ENCODE measurements at places on chromosomes 3 and 15.

DNA sequence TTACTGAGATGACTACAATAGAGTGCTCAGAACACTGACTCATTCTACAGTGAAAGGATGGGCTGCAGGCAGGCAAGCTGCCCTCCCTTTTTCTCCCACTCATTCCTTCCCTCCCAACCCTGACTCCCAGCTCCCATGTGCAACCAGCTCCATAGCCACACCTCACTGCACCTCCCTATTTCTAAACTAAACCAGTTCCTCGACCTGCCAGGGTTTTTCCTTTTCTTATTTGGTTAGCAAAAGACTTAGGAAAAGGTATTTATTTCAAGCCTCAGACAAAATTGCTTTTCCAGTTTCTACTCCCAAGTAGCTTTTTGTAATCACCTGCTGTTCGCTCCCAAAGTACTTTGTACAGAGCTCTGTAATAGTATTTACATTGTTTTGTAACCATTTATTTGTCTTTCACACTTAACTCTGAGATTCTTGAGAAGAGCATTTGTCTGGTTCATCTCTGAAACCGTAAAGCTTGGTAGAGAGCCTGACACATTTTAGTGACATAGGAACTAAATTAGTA, 2.2 kb downstream of the AADAC start:
- DNase-seq = no peak

- no peak for DNase-seq
Measured at GRCh38 chr3:31532587-31533168, at the start of gene STT3B. Gene STT3B (plus strand): TSS chr3:31532925. CDS start chr3:31532999, 74 bp downstream.

- no peak for DNase-seq
Measured at GRCh38 chr3:40911928-40912327, 287.4 kb upstream of the CTNNB1 start.

- no peak for DNase-seq
Measured at GRCh38 chr3:16849229-16849628, 35.5 kb upstream of the PLCL2 start.

- no peak for DNase-seq
Measured at GRCh38 chr15:29262738-29263137, 6.9 kb downstream of the NSMCE3 start.

- no peak for DNase-seq
Measured at GRCh38 chr3:179544981-179545645, 17.6 kb upstream of the ACTL6A start.

- no peak for DNase-seq
Measured at GRCh38 chr3:64816355-64816754, 128.6 kb upstream of the ADAMTS9 start.

DNA sequence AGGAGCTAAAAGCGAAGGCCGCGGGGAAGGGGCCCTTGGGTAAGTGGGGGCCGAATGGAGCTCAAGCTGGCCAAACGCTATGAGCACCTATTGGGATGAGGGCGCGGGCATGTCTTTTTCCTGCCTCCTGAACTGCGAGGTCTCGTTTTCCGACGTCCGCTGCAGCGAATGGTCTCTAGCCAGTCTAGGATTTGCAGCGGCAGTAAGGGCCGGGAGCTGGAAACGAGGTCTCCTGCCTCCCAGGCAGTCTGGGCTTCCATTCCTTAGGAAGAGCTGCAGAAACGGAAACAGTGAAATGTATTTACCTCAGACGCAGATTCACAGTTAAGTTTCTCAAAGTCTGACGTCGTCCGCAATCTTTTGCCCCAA, 517 bp downstream of the TMA7 start:
- DNase-seq = no peak

DNA sequence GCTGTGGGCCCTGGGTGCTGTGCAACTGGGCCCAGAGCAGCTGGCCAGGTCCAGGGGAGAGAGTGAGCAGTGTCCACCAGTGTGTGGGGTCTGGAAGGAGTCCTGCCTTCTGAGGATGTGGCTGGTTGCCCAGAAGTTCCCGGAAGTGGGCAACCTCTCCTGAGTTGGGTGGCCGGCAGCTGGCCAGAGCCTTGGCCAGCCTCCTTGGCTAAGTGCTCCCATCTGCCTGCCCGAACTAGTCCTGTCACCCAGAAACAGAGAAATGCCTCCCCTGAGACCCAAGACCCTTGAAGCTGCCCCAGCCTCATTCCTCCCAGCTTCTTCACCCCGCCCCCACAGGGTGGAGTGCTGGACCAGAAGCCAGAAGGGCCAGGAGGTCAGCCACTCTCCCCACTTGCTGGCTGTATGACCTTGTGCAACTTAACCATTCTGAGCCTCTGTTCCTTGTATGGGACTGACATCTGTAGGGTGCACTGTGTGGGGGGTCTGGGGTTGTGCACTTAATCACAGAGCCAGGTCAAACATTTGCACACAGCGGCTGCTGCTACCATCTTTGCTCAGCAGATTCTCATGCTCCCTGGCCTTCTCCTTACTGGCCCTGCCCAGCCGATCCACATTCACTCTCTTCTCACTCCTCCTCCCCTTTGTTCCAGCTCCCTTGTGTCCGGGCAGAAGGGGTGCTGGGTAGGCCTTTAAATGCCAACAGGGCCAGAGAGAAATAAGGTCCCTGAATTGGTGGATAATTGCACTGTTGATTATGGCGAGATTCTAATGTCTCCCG, 7.5 kb upstream of the ALAS1 start:
- DNase-seq = peak; percentile 69

DNA sequence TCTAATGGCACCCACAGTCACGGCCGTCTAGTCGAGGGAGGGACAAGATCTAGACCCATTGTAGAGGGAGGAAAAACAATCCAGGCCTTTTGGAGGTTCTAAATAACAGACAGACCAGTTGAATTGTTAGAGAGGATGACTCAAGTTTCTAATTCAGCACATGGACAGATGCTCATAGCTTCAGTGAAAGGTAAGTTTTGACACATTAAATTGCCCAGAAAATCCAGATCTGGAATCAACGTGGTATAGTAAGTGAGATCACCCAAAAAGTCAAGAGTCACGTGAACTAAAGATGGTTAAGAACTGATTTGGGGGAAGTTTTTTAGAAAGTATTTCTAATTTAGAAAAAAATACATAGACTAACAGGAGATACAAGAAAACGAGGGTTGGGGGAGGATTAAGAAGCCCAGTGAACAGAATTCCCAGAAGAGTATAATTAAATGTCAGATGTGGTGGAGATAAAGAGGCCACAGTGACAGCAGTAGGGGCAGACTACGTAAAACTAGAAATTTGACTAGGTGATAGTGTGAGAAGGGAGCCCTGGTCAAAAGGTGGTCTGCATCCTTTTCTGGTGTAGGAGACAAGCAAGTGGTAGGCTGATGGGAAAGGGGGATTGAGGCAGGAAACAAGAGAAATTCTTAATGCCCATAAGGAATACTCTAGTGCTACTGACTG, 47.1 kb downstream of the CAPN7 start:
- no peak for DNase-seq

GRCh38 chr3:66037986-66038369, 740 bp downstream of the MAGI1 start:
- no peak for DNase-seq

DNA sequence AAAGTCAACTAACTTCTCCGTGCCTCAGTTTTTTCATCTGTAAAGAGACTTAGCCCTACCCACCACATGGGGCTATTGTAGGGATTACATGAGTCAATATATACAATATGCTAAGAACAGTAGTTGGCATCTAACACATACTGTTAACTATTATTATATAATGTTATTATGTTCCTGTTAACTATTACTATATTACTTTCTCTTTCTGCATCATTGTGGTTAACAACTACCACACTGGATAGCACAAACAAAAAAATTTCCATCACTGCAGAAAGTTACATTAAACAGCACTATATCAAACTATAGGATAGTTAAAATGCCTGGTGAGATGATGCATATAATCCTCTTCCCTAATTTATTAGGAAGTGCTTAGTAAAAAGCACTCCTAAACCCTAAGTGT, 23.7 kb downstream of the STAG1 start:
- DNase-seq = no peak

GRCh38 chr3:54660714-54661132, 267.1 kb downstream of the LRTM1 start:
- DNase-seq = no peak

DNA sequence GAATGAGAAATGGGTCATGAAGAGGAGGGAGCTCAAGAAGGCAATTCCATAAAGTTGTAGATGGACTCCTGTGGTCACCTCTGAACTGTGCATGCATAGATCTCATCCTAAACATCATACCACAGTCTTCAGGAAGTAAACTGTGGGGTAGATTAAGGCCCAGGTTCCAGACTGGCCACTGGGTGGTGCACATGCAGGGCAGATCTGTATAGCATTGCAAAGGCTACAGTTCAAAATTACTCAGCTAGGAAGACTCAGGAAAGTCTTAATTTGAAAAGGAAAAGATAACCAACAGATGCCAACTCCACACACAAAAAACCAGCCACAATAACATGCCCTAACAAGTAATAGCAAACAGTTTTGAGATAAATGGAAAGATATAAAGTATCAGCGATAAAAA, 20.3 kb downstream of the KY start:
- DNase-seq = no peak

GRCh38 chr3:158221426-158221825, 111.5 kb downstream of the RSRC1 start:
- no peak for DNase-seq

Measured in amygdala (tissue), 56 donors.